Activated CD8-positive, alpha-beta memory T cell treated with anti-CD3 and anti-CD28 coated beads, Interleukin-2, amount 10 ng/mL, durations not matched to agents 7 days and 5 days (primary cell): ENCODE measurements at places on chromosomes 16 and 17. TPM values are rescaled to one million over a fixed set of nuclear protein-coding genes. Genes with fewer than 3 reads are reported as not detected.

GRCh38 chr16:65196420-65197075 is 74.7 kb upstream of the CDH11 start:
- H3K4me3 ChIP-seq = no peak overlapping the region
- DNase-seq = no peak
- H3K27ac ChIP-seq = no peak overlapping the region
- no peaks in the 10 kb centered on the region for H3K36me3 ChIP-seq
- H3K4me1 ChIP-seq = no peaks in the 10 kb centered on the region
- no peaks in the 10 kb centered on the region for H3K27me3 ChIP-seq

DNA sequence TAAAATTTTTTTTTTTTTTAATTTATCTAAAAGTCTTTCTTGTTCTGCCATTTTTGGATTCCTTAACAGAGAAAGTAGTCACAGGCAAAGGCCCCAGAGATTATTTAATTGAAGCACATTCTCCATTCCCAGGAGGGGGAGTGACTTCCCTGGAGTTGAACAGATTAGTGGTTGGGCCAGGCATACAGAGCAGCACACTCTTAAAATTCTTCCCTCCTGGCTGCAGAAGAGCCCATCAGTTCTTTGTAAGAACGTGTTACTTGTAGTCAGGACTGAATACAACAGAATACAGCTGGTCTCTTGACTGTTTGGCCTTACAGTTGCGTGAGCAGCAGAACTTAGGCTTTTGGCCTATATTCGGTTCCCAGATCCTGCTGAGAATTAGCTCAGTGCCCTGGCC is 1.8 kb downstream of the ALKBH5 start:
- H3K4me3 ChIP-seq = peak overlapping the region; percentile 90
- peaks cover 56% of the 10 kb centered on the region for H3K4me1 ChIP-seq
- H3K27ac ChIP-seq = peak overlapping the region; percentile 97

DNA sequence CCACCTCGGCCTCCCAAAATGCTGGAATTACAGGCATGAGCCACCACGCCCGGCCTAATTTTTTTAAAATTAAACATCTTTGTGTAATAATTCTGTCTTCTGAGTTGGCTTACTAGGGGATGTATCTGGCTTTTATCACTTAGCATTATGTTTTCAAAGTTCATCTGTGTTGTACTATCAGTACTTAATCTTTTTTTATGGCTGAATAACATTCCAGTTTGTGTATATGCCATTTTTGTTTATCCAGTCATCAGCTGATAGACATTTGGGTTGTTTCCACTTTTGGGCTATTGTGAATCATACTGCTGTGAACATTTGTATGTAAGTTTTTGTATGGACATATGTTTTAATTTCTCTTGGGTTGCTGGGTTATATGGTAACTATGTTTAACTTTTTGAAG is 69.0 kb downstream of the CHD9 start:
- H3K4me3 ChIP-seq = no peak overlapping the region
- peaks cover 6% of the 10 kb centered on the region for H3K36me3 ChIP-seq
- DNase-seq = no peak
- no peak overlapping the region for H3K27ac ChIP-seq
- peaks cover 7% of the 10 kb centered on the region for H3K4me1 ChIP-seq

The SYCE1L gene
- 4.1 TPM for total RNA-seq

The COX10 gene
- 20.3 TPM for total RNA-seq

DNA sequence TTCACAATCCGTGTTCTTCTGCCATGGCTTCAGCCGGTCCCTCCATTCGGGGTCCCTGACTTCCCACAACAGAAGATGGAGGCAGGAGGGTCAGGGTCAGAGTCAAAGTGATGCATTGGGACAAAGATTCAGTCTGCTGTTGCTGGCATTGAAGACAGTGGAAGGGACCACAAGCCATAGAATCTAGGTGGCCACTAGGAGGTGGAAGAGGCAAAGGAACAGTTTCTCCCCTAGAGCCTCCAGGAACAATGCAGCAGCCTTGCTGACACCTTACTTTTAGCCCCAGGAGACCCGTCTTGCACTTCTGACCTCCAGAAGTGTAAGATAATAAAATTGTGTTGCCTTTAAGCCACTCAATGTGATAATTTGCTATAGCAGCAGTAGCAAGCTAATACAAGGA is 55.9 kb downstream of the MFSD11 start:
- no peaks in the 10 kb centered on the region for H3K27me3 ChIP-seq
- DNase-seq = no peak
- no peak overlapping the region for H3K27ac ChIP-seq
- peaks cover 11% of the 10 kb centered on the region for H3K4me1 ChIP-seq
- H3K4me3 ChIP-seq = no peak overlapping the region
- H3K36me3 ChIP-seq = peaks cover 5% of the 10 kb centered on the region

The CNTD1 gene
- total RNA-seq = not detected

DNA sequence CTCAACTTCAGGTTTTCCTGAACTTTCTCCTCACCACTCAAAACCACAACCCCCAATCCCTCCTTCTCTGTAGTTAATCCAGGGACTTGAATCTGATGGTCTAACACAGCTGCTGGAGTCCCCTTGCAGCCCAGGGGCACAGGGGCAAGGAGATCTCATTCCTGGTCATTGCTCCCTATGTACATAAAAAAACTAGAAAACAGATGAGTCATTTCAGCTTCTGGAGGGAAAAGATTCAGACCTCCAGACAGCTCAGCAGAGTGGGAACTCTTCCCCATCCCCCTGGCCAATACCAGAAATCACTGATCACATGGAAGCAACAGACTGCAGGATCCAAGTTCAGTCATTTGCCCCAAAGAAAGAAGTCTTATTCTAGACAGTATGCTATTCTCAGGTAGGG is 62.1 kb downstream of the DYNLRB2 start:
- H3K27me3 ChIP-seq = no peaks in the 10 kb centered on the region
- H3K36me3 ChIP-seq = peaks cover 71% of the 10 kb centered on the region
- H3K4me1 ChIP-seq = peaks cover 22% of the 10 kb centered on the region
- H3K4me3 ChIP-seq = no peak overlapping the region
- no peak for DNase-seq
- H3K27ac ChIP-seq = no peak overlapping the region

DNA sequence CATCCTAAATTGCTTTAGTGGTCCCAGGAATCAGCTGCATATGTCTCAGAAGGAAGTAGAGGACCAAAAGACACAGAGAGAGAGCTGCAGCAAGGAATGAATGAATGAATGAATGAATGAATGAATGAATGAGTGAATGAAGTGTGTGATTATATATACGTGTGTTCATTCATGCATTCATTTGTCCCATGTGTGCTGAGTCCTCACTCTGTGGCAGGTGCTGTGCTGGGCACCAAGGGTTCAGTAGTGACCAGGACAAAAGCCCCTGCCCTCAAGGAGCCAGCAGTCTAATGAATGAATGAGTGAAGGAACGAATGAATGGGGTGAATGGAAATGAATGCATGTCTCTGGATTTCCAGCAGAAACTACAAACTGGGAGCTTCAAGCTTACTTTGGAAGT is 9.4 kb downstream of the CNGB1 start:
- no peaks in the 10 kb centered on the region for H3K36me3 ChIP-seq
- H3K27ac ChIP-seq = no peak overlapping the region
- no peak for DNase-seq
- no peak overlapping the region for H3K4me3 ChIP-seq

DNA sequence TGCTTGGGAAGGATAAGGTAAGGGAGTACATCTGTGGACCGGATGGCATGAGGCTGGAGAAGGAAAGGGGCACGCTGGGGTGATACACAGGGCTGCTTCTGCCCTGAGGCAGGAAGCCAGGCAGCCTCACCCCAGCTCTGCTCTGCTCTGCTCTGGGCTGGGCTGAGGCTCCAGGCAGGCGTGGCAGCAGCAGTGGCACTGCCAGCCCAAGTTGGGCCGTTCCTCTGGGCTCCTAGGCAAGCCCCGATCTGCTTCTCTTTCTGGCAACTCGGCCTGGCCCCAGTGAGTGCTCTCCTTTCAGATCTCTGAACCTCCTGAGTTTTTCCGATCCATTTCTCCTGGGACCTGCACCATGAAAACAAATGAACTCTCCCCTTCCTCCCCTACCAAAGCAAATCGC is 44.9 kb downstream of the VAC14 start:
- peaks cover 2% of the 10 kb centered on the region for H3K36me3 ChIP-seq
- no peaks in the 10 kb centered on the region for H3K4me1 ChIP-seq
- H3K27ac ChIP-seq = no peak overlapping the region
- no peak overlapping the region for H3K4me3 ChIP-seq
- DNase-seq = no peak

GRCh38 chr16:20899477-20900298 is 470 bp downstream of the DCUN1D3 start:
- no peak for DNase-seq
- peaks cover 58% of the 10 kb centered on the region for H3K36me3 ChIP-seq
- H3K27me3 ChIP-seq = no peaks in the 10 kb centered on the region
- H3K4me1 ChIP-seq = peaks cover 71% of the 10 kb centered on the region
- peak overlapping the region; percentile 99 for H3K27ac ChIP-seq

The FNDC8 gene
- total RNA-seq = not detected

GRCh38 chr17:50661795-50662391 is 27.2 kb downstream of the ABCC3 start:
- peak; percentile 65 for DNase-seq
- H3K4me3 ChIP-seq = no peak overlapping the region
- H3K27me3 ChIP-seq = no peaks in the 10 kb centered on the region

The SLFN13 gene
- total RNA-seq = 115 TPM

GRCh38 chr17:18910881-18911280 is 41.1 kb upstream of the SLC5A10 start:
- peaks cover 24% of the 10 kb centered on the region for H3K36me3 ChIP-seq
- no peaks in the 10 kb centered on the region for H3K27me3 ChIP-seq
- DNase-seq = no peak
- no peak overlapping the region for H3K27ac ChIP-seq
- no peak overlapping the region for H3K4me3 ChIP-seq

GRCh38 chr16:66616592-66616991 is 12.1 kb downstream of the CMTM3 start:
- peaks cover 9% of the 10 kb centered on the region for H3K36me3 ChIP-seq
- no peak overlapping the region for H3K27ac ChIP-seq
- H3K4me1 ChIP-seq = peaks cover 12% of the 10 kb centered on the region
- no peak overlapping the region for H3K4me3 ChIP-seq

- no peak overlapping the region for H3K4me3 ChIP-seq
- no peaks in the 10 kb centered on the region for H3K36me3 ChIP-seq
- no peaks in the 10 kb centered on the region for H3K4me1 ChIP-seq
Observed at GRCh38 chr17:72651988-72652387, 440.5 kb downstream of the SLC39A11 start.

The EXOC3L1 gene
- not detected for total RNA-seq

The SPNS2 gene
- 1.9 TPM for total RNA-seq

GRCh38 chr16:27273330-27273669 is 4.7 kb upstream of the NSMCE1 start:
- H3K27ac ChIP-seq = peak overlapping the region; percentile 90
- no peak for DNase-seq
- H3K36me3 ChIP-seq = peaks cover 13% of the 10 kb centered on the region

DNA sequence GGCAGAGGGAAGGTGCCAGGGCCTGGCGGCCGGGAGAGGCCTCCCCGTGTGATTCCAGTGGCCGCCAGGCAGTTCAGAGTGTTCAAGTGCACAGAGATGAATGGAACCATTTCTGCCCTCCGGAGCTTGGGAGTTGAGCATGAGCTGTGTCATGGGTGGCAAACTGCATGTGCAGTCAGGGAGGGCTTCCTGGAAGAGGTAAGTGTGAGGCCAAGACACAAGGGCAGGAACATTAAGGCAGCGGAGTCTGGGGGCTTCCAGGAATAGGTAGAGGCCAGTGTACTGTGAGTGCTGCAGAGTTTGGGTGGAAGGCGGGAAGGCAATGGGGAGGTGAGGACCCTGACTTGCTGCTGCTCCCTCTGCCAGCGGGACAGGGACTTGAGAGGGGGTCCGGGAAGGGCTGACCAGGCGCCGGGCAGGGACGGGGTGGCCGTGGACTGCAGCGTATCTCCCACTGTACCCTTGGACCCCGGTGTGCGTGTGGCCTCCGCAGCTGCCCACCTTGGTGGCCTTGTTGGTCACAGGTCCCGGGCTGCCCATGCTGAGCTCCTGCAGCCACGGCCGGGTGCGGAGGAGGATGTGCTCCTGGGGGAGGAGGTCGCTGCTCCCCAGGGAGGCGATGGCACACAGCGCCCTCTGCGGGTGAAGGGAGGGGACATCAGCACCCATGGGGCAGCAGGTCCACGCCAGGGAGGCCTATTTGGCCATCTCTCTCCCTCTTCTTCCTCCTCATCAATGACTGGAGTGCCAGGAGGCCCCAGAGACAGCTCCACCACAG is 7.5 kb upstream of the CEP131 start:
- no peak for DNase-seq
- H3K4me3 ChIP-seq = no peak overlapping the region
- peaks cover 6% of the 10 kb centered on the region for H3K4me1 ChIP-seq
- peaks cover 9% of the 10 kb centered on the region for H3K36me3 ChIP-seq
- H3K27ac ChIP-seq = no peak overlapping the region

The TERB1 gene
- 0.47 TPM for total RNA-seq

- H3K27ac ChIP-seq = no peak overlapping the region
- peaks cover 69% of the 10 kb centered on the region for H3K4me1 ChIP-seq
- no peak for DNase-seq
- H3K36me3 ChIP-seq = peaks cover 52% of the 10 kb centered on the region
- H3K27me3 ChIP-seq = peaks cover 2% of the 10 kb centered on the region
Observed at GRCh38 chr16:346587-346986, 5.9 kb downstream of the AXIN1 start.

The MYCBPAP gene
- 13.9 TPM for total RNA-seq

- no peak overlapping the region for H3K4me3 ChIP-seq
- H3K27me3 ChIP-seq = peaks cover 5% of the 10 kb centered on the region
- H3K4me1 ChIP-seq = peaks cover 9% of the 10 kb centered on the region
- H3K36me3 ChIP-seq = no peaks in the 10 kb centered on the region
- H3K27ac ChIP-seq = no peak overlapping the region
- DNase-seq = no peak
Observed at GRCh38 chr17:13346081-13346533, 255.6 kb downstream of the HS3ST3A1 start.

GRCh38 chr17:6109536-6109935 is 39.4 kb downstream of the WSCD1 start:
- DNase-seq = no peak
- no peak overlapping the region for H3K27ac ChIP-seq
- H3K4me3 ChIP-seq = no peak overlapping the region
- no peaks in the 10 kb centered on the region for H3K36me3 ChIP-seq

The SEZ6 gene
- total RNA-seq = not detected

DNA sequence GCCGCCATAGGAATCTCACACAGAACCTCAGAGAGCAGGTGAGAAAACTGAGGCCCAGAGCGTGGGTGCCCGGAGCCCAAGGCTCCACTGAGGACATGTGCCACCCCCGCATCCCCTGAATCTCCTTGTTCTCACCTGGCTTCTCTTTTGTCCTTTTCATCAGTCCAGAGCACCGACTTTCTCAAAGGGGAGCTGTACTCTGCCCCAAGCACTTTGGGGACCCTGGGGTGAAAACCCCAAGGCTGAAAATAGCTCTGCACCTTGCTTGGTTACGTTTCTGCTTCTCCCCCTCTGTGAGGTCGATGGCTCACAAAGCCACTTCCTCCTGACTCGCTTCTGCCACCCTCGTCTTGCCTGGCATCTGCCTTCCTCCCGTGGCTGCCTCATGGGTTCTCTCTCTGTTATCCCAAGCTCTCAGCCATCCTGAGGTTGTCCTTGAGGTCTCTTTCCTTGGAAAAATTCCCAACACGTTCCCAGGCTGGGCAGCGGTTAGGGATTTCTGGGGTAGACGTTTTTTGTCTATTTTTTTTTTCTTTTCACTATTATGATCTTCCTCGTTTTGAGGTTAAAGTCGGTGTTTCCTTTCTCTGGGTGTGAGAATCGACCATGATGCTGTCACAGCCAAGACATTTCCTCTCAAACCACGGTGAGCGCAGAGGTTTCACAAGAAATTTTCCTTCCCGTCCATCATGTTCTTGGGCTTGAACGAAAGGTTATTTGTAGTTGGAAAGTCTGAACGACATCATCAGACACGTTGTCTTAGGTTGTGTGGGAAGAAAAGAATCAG is 37.2 kb downstream of the IRF8 start:
- peak; percentile 91 for DNase-seq
- H3K27me3 ChIP-seq = peaks cover 46% of the 10 kb centered on the region
- H3K27ac ChIP-seq = peak overlapping the region; percentile 91
- H3K36me3 ChIP-seq = no peaks in the 10 kb centered on the region
- H3K4me1 ChIP-seq = peaks cover 32% of the 10 kb centered on the region
